ENCODE measurements at places on chromosomes 13 and 19. TPM values are rescaled to one million over a fixed set of nuclear protein-coding genes. Genes with fewer than 3 reads are reported as not detected.

EPSTI1 gene
- 2.3 TPM for total RNA-seq

FGF21 gene
- total RNA-seq, result not detected

DACH1 gene
- total RNA-seq, result 0.51 TPM

CILP2 gene
- under 0.01 TPM for total RNA-seq

LCP1 gene
- total RNA-seq, result under 0.01 TPM
